ENCODE measurements at places on chromosomes 1 and 21.

GRCh38 chr1:43366179-43366578 is 1.6 kb downstream of the ELOVL1 start:
- DNase-seq = no peak

GRCh38 chr1:50841791-50842387 is 118.2 kb downstream of the FAF1 start:
- no peak for DNase-seq

DNA sequence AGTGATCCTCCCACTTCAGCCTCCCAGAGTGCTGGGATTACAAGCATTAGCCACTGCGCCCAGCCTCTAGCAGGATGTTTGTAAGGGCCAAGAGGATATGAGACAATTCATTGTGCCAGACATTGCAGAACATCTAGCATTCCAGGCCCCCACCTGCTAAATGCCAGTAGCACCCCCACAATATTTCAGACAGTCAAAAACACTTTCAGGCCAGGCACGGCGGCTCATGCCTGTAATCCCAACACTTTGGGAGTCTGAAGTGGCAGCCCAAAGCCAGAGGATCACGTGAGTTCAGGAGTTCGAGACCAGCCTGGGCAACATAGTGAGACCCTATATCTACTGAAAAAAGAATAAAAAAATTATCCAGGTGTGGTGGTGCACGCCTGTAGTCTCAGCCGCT is 12.9 kb downstream of the PPIE start:
- DNase-seq = no peak

GRCh38 chr1:240244968-240245628 is 153.4 kb downstream of the FMN2 start:
- no peak for DNase-seq

- no peak for DNase-seq
Observed at GRCh38 chr1:216600730-216601609, 122.3 kb downstream of the ESRRG start.

- DNase-seq = no peak
Observed at GRCh38 chr21:34599534-34600101, 15.3 kb downstream of the RCAN1 start.

- DNase-seq = no peak
Observed at GRCh38 chr1:94315552-94316116, 78.2 kb upstream of the ARHGAP29 start.

GRCh38 chr1:234515821-234516241 is 36.9 kb upstream of the TARBP1 start:
- no peak for DNase-seq

- DNase-seq = no peak
Observed at GRCh38 chr1:175543447-175543846, 199.9 kb downstream of the TNR start.

- no peak for DNase-seq
Observed at GRCh38 chr1:56573311-56573710, 6.1 kb downstream of the PLPP3 start.

GRCh38 chr1:167121375-167122120 is 27.7 kb downstream of the STYXL2 start:
- DNase-seq = no peak

DNA sequence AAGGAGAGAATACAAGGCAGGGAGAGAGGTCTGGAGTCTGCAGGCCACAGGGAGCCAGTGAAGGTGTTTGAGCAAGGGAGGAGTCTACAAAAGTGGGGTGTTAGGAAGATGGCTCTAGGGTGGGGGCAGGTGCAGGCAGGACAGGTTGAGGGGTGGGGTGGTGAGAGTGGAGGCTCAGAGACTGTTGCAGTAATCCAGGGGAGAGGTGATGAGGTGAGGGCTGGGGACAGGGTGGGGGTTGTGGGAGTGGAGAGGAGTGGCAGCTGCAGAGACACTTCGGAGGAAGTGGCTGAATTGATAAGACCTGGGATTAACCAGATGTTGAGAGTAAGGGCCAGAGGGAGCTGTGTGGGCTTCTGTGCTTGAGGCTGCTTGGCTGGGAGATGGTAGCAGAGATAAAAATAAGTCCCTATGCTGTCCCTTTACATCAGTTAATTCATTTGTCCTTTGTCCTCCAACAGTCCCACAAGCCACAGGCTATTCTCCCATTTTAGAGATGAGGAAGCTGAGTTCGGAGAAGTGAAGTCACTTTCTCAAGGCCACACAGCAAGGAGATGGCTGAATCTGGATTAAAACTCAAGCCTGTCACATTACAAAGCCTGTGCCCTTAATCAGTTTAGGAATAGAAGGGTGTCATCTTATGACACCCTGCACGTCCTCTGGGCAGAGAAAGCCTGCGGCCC is 54.8 kb upstream of the SYNC start:
- DNase-seq = no peak

- DNase-seq = no peak
Observed at GRCh38 chr21:37375866-37376574, 9.4 kb downstream of the DYRK1A start.

- no peak for DNase-seq
Observed at GRCh38 chr1:12087797-12088314, 24.8 kb downstream of the TNFRSF8 start.

DNA sequence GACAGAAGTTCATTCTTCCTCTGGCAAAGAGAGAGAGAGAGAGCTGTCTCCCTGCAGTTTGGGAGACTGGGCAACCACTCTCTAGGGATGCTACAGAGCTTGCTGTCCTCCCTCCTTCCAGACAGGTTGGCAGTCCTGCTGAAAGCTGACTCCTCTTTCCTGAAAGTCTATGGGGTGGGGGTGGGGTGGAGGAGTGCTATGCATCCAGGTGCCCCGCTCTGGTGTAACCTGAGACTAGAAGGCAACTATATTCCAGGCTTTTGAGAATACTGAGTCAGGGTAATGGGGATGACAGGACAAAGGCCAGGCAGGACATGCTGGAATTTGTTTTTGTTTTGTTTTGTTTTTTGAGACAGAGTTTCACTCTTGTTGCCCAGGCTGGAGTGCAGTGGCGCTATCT is 55.4 kb downstream of the OPTC start:
- DNase-seq = no peak

DNA sequence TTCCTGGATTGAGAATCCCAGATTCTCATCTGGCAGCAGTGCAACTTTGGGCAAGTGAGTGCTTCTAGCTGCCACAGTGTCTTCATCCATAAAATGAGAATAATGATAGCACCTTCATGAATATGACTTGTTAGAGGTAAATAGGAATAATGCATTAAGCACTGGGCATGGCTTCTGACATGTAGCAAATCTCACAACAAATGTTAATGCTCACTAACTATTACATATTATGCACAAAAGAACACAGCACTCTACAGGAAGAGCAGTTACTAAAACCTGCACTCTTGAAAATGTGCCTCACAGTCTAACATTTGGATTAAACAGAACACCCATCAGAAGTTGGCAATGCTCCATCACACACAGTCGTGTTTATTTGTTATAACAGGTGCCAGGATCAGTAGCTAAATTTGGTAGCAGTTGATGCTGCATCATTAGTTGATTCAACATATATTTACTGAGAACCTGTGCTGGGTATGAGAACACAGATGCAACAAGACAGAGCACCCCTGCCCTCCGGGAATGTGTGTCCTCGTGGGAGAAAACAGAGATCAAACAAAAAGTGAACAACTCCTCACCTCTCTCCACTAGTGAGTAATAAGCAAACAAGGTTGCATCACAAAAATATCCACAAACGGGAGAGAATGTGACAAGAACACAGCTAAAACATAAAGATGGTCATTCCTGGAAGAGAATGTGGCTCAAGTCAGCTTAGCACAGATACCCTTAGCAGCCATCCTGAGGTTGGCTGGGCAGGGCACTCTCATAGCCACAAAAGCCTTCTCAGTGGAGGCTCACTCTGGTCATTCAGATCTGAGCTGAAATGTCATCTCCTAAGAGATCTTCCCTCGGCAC is 26.2 kb upstream of the LBR start:
- no peak for DNase-seq

DNA sequence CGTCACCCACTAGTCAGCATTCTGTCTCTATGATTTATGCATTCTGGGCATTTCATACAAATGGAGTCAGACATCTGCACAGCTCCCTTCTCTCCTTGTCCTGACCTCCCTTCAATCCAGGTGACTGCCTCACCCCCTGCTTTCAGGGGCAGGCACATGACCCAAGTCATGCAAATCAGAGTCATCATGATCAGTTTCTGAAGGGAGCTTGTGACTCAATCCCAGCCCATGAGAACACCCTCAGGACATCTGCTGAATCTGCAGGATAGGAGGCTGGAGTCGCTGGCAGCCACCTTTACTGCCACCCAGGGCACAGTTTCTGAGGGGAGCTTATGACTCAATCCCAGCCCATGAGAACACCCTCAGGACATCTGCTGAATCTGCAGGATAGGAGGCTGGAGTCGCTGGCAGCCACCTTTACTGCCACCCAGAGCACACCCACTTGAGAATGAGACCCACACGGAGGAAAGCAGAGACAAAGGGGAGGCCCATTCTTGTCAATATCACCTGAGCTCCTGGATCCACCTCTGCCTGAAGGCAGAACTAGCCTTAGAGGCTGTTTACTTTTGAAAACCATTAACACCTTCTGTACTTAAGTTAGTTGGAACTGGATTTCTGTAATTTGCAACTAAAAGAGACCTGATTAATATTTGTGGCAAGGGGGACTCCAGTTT is 62.3 kb upstream of the SLC25A33 start:
- no peak for DNase-seq

DNA sequence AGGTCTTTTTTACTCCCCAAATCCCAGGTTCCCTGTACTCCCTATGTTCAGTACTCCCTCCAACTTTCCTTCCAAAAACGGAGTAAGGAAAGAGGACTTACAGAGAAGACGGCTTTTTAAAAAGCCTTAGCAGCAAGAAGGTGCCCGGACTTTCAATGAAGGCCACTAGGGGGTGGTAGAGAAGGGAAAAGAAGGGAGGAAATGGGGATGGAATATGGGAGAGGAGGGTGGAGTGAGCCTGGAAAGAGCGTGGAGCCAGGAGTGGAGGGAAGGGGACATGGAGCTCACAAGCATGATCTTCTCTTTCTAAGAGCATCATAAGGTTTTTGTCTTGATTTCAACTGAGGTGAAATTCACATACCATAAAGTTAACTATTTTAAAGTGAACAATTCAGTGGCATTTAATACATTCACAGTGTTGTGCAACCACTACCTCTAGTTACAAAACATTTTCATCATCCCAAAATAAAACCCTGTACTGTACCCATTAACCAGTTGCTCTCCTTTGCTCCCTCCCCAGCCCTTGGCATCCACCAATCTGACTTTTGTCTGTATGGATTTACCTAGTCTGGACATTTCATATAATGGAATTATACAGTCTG is 129.9 kb downstream of the ZNF281 start:
- no peak for DNase-seq

- no peak for DNase-seq
Observed at GRCh38 chr1:64895500-64895899, 70.8 kb downstream of the JAK1 start.

GRCh38 chr1:18703041-18703621 is 72.5 kb downstream of the PAX7 start:
- no peak for DNase-seq

GRCh38 chr1:224545571-224545970 is 70.5 kb upstream of the CNIH3 start:
- no peak for DNase-seq

DNA sequence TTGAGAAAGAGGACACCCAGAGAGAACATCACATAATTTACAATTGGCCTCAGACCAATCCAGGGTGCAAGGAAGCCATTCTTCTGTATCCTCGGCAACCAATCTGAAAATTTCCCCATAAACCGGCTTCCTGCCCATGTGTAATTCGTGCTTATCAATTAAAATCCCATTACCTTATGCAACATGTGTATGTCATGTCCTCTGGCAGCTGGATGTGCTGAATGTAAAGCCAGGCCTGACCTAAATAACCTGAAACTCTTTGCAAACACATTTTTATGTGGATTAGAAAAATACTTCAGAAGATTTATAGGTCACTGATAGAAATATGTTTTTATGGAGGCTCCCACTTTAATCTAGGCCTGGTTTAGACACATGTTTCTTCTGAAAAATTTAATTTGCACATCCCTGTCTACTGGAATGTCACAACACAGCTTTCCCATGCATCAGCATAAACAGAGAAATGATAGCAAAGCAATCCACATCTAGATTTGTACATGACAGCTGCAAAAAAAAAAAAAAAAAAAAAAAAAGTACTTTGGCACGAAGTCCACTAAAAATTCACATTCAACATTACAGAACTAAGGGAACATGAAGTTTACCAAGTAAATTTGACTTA is 69.4 kb upstream of the SAMSN1 start:
- DNase-seq = no peak

DNA sequence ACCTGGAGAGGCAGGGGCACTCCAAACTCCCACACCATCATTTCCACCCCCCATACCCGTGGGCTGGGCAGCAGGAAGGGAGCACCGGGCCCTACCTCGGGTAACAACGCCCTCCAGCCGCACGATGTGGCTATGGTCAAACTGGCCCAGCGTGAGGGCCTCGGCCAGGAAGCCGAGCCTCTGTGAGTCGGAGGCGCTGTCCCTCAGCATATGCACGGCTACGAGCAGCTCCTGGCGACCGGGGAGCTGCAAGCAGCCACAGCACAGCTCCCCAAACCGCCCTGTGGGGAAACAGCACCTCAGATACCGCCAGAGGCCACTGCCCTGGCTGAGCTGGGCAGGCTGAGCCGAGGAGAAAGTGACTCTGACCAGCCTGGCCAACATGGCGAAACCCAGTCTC is 29.2 kb downstream of the CDCA8 start:
- no peak for DNase-seq

DNA sequence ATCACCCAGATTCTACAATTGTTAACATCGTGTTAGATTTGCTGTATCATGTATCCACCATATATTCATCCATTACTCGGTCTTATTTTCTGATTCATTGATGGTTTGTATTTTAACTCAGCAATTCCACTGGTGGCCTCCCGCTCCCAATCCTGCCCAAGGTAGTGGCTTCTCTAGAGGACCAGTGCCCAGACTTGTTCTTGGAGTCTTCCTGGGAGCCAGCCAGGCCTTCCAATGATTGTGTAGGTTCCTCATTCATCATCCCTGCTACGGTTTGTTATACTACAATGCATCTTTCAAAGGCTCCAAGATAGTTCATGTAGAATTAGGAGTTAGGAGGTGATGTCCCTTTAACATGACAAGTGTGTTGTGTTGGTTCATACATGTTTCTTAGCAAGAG is 451.1 kb downstream of the SETD4 start:
- no peak for DNase-seq

- no peak for DNase-seq
Observed at GRCh38 chr1:192860478-192861185, 51.8 kb downstream of the RGS2 start.

- DNase-seq = no peak
Observed at GRCh38 chr1:174954073-174954460, 45.7 kb upstream of the CACYBP start.
